ENCODE measurements at places on chromosomes 3 and 15.
A peak's percentile ranks its signal among the peaks of the same experiment; 100 is the strongest.

DNA sequence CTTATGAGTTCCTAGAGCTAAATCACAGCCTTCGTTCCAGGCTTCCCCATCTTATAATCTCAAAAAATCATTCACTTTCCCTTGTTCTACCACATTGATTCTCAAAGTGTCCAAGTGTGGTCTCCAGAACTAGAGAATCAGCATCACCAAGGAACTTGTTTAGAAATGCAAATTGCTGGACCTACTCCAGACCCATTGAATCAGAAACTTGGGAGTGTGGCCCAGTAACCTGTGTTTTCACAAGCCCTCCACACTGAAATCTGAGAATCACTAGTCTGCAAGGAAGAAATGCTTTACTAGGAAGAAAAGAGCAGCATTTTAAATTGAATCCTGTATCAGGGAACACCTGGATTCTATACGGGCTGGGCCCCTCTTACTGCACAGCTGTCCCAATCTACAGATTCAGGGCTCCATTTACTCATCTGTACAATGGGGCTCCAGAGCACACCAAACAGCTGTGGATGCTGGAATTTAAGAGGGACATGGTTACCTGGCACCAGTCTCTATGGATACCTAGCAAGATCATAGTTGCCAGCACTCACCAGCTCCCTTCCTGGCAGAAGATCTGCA lies 3.9 kb downstream of the MEGF11 start:
- DNase-seq = no peak

DNA sequence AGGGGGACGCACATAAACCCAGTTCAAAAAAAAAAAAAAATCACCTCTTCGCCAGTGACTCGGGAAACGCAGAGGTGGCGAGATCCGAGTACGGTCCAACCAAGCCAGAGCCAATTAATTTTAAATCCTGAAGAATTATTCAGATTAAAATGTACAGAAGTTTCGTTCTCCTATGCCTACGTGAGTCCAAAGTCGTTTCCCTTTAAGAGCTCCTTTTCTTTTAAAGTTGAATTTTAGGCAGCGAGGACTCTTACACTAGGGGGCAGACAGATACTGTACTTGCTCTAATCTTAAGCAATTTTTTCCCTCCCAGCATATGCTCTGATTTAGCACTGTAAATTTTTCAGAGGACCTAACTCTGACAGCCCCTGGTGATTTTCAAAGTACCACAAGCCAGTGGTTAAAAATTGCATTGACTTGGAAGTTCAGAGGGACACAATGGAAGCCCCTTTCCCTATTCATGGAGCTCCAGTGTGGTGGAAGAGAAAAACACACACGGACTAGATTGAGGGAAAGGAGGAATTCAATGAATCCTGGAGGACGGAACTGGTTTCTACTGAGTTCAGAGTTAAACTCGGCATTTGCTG lies 3.3 kb upstream of the NR2F2 start:
- DNase-seq = no peak

- no peak for DNase-seq
Measured at GRCh38 chr3:31571325-31571724, 38.6 kb downstream of the STT3B start.

DNA sequence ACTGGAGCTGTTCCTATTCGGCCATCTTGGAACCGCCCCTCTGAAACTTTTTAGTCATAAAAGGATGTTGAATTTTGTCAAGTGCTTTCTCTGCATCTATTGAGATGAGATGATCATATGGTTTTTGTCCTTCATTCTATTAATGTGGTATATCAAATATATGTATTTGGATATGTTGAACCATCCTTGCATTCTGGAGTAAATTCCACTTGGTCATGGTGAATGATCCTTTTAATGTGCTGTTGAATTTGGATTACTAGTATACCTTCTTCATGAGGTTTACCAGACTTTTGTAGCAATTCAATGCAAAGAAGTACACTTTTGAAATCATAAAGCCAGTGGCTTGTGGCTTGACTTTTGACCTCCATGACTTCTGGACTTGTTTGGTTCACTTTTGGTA lies 33.4 kb upstream of the XRN1 start:
- DNase-seq = no peak

GRCh38 chr3:49271047-49271446 lies 6.0 kb downstream of the C3orf62 start:
- DNase-seq = no peak

GRCh38 chr3:184017672-184018423 lies at the start of gene ABCC5:
Gene ABCC5 (minus strand): TSS chr3:184017884. CDS start chr3:184014392, 3,492 bp downstream.
- peak; percentile 65 for DNase-seq

DNA sequence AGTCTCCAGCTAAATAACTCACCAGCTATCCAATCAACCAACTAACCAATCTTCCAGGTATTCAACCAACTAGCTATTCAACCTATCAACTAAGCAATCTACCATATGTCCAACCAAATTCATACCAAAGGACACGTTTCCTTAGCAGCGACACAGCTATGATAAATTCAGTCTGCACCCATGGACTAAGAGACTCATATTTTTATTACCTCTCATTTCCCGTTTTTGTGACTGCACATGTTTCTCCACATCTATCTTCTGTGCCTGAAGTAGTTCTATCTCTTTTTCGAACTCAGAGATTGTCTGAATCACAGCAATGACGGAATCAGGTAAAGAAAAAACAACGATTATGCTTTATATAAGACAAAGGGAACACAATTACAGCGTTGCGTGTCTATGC lies 34.0 kb upstream of the GNB5 start:
- DNase-seq = no peak

- DNase-seq = no peak
Measured at GRCh38 chr3:184770541-184770940, 41.4 kb upstream of the VPS8 start.

DNA sequence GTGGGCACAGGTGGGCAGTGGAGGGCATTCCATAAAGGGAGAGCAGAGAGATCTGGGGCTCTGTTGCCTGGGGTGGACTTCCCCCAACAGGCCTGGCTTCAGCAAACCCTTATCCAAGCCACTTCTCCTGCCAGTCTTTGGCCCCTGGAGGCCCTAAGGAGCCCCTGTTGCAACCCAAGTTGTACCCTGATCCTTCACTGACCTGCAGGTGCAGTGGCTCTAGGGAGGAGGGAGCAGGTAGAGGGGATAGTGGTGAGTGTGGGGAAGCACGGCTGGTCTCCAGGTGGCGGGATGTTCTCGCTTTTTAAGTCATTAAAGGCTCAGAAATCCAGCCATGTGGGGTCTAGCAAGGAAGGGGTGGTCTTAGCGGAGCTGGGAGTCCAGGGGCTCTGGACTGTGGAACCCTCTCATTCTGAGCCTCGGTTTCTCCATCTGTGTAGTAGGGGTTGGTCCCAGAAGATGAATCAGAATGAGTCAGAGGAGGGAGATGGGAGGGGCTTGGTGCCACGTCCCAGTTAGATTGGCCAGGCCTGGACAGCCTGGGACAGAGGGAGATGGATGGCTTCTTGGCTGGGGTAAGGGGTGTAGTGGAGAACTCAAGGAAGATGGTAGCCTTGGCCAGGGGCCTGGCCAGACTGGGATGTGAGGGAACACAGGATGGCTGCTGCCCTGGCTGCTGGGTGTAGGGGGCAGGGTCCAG lies 2.6 kb downstream of the ZBTB47 start:
- DNase-seq = no peak

GRCh38 chr15:56893364-56893678 lies 25.1 kb upstream of the TCF12 start:
- DNase-seq = no peak

DNA sequence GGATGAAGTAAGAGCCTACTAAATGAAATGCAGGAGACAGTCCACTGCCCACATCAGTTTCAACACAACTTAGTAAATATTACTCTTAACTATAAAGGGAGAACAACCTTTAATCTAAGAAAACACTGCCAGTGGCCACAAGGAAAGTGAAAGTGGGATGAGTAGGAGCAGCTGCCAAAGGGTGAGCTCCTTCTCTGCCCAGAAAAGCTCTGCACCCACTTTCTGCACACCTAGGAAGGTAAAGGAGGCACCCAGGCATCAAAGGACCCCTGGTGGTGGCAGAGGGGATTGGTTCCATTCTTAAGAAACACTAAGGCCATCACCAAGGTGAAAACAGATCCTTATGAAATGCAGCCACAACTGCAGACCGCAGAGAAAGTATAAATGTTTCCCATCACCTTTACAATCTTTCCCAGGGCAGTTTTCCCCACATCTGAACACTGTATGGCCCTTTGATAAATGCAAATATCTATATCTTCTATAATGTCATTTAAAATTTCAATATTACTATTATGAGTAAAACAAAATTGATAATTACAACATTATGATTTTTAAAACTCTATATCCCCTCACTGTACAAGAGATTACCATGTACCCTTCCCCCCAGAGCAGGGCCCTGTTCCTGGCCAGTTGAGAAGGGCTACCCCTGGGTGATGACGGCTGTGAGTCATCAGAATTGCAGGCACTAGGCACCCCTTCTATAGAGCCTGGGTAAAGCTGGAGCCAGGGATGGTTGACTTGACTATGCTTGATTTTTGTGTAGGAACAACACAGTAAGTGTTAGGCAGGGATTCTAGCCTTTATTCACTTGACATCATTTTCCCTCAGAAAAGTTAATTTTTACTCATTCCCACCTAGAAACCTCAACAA lies 92.0 kb downstream of the SNRK start:
- peak; percentile 46 for DNase-seq

DNA sequence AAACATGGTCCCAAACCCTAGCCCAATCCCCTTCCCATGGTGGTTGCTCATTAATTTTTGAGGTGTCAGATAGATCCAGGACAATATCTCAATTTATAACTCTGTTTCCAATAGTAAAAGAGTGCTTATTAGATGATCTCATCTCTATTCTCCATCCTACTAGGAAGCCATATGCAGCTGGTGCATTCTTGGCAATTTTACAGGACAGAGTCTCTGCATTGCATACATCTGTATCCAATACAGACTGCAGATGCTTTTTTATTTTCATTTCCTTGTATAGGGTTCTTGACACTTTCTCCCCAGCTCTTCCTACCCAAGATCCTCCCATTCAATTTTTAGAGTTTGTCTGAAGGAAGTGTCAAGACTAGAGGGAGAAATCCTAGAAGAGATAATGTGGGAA lies 194.8 kb upstream of the DPH6 start:
- DNase-seq = no peak

DNA sequence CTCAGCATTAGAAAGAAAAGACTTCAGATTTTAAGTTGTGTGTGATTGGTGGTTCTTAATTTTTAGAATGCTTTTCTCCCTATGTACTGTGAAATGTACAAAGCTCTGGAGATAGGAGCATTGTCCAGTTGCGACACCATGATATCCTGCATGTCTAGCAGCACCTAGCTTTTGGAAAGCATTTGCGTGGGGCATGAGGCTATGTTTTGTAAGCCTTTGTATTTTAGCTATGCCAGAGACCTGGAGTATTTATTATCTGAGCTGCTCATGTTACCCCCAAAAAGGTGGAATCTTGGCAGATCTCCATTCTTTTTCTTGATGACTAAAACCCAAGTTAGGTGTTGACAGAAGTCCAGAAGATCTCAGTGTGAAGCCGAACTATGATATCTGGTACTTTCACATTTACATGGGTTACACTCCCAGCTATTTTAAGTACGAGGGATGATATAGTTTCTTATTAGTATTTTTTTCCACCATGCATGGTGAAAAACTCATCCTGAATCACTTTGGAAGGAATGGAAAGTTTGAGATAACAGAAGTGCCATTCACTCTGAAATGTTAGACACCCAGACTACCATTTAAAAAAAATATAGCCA lies 126.7 kb upstream of the SAMMSON start:
- DNase-seq = no peak

- DNase-seq = no peak
Measured at GRCh38 chr15:82100111-82100929, 54.5 kb upstream of the MEX3B start.

DNA sequence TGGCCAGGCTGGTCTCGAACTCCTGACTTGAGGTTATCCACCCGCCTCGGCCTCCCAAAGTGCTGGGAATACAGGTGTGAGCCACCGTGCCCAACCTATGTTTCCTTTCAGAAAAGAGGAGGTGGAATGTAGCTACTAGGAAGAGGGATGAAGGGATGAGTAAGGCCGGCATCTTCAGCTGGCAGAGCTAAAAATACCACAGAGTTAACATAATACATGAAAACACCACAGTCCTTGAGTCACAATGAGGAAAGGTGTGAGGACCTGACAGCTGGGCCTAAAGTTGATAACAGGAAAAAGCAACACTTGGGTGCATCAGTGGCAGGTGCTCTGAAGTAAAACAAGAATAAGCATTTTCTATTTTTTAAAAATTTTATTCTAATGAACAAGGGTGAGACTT lies 392.2 kb downstream of the DIPK2A start:
- DNase-seq = no peak

DNA sequence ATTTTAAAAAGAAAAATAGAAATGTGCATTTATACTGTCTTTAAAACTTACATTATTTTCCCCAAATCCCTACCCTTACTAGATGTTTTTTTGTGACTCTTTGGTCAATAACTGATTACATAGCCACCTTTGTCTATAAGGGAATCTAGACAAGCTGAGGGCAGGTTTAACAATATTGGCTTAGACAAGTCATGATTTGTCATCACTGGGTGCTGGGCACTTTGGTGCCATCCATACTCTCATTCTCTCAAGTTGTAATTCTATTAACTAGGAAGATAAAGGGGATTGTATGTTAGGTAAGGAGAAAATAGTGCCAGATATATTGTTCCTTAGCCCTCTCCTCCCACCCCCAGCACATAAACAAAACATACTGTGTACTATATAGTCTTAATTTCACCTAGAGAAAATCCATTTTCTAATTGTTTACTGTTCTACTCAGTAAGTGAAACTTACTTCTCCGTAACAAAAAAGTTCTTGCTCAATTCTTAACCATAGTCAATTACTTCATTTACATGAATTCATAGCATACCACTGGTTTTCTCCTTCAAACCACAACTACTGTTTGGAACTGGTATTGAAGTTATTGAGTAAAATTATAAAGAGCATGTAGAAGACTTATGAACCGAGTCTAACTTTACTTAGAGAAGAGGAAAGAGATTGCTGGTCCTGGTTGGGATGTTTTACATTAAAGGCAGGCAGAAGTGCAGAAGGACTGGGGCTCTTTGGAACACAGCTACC lies 877.1 kb downstream of the PDCD6IP start:
- no peak for DNase-seq

- DNase-seq = no peak
Measured at GRCh38 chr3:181683563-181683962, 28.2 kb upstream of the SOX2 start.

DNA sequence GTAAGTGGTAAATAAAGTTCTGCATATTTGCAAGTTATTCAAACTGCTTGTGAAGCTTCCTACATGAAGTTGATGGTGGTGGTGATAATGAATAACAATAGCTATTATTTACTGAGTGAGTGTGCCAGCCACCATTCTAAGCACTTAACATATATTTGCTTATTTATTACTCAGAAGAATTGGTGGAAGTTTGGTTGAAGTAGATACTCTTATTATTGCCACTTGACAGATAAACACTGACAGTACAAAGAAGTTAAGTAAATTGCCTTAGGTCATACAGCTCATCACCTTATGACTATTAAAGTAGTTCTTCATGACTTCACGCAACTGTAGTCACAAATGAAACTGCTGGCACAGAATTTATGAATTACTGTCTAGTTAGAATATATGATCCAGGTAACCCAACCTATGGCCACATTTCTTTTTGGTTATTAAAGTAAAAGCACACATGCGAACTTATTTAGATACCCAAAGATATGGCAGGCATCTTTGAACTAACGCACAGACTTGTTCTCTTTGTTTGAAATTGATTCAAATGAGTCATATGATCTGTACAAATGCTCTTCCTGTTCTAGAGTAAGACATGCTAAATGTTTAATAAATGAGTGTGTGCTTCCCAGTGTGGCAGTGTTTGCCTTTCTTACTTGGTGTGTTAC lies 99.8 kb upstream of the NR2F2 start:
- no peak for DNase-seq
